ENCODE measurements at places on chromosomes 4 and X.

- peak; percentile 37 for DNase-seq
These were observed 26.4 kb downstream of the GPM6B start for GRCh38 chrX:13790206-13791131.

- no peak for DNase-seq
These were observed 41.9 kb upstream of the CBR4 start for GRCh38 chr4:169051761-169052593.

DNA sequence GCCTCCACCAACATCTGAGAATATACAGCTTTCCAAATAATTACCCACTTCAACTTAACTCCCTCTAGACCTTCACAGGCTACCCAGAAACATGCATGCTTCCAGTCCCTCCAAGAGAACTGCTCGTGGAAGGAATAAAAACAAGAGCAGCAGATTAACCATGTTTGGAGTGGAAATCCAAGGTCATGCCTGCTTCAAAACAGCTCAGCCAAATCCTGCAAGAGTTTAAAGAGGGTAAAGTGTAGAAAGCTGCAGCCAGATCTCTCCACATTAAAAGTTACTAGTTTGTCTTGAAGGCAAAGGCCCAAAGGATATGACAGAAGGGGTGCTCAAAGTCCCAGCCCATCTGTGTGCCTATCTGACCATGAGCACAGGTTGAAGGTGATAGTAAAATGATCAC lies 139.3 kb downstream of the RNF150 start:
- no peak for DNase-seq

- DNase-seq = peak; percentile 34
These were observed 388.6 kb upstream of the MAGEB2 start for GRCh38 chrX:29826742-29827141.

DNA sequence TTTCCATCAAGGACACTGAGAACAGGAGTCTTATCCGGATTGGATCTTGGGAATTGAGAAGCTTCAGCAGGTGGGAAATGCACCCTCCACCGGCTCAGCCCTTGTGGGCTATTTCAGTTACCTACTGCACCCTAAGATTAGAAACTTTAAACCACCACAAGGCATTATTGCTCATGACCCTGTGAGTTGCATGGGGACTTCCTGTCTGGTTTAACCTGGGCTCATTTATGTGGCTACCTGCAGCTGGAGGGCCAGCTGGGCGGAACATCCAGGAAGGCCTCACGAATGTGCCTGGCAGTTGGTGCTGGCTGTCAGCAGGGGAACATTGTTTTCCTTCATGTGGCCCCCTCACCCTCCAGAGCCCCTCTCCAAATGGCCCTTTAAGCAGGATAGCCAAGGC lies 164.1 kb downstream of the DEFB131A start:
- DNase-seq = no peak

DNA sequence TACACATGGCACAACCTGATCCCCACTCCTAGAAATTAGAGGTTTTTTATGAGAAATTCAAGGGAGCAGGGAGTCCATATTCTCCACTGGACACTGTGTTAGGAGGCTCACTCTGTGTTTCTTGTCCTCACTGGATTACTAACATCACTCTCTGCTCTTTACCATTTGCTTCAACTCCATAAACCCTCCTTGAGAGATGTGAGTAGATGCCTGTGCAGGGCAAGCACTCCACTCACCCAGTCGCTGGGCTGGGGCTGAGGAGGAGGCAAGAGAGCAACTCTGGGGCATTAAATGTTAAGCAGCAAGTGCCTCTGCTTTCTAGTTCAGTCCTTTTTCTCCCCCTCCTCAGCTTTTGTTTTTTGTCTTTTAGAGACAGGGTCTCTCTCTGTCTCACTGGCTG lies 115.1 kb downstream of the LARP7 start:
- no peak for DNase-seq

DNA sequence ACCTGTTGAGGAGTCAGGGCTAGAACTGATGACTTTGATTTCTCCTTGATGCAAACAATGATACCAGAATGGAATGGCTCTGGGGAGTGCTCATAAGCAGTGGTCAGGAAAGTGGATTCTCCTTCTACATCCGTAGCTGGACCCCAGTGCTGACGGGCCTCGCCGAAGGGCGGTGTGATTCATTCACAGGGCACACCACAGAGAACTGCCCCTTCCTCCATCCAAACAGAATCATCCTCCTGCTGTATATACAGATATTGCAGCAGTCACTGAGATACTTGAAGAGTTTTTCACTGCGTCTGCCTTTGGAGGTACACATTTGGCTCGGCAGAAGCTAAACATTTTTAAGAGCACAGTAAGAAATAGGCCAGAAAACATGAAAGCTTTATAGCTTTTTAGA lies 7.3 kb upstream of the DCTD start:
- no peak for DNase-seq

DNA sequence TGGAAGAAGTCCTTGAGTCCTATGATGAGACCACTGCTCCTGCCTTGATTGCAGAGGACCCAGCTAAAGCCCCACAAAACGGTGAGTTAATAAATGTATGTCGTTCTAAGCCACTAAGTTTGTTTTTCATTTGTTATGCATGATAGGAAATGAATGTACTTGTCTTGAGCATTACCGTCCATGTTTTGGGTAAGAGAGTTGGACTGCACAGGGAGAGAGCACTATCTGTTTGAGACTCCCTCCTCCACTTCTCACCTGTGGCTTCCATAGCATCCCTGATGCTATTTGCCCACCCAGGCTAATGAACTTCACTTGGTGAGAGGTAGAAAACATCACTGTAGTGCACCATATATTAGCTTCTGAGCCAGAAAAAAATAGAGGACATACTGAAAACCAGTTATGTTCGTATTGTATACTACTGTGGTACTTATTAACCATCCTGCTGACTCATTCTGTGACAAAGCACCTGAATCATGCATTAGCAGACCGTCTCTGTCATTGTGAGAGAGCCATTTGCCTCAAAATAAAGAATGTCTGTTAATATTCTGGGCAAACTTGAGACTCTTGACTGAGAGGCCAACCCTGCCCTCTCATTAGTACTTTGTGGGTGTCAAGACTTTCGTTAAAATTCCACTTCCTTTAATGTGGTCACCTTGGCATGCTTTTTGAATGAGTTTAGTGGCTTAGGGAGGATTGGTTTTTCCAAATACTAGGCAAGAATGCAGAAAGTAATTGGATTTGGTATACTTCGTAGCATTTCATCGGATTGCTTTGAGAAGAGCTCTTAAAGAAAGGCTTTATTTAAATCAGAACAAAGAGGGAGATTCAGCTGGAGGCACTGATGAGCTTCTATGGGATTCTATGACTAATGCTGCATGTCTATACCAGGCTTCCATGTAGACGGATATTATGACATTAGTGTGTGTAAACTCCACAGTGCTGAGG lies 99.3 kb upstream of the GRPR start:
- DNase-seq = peak; percentile 54

DNA sequence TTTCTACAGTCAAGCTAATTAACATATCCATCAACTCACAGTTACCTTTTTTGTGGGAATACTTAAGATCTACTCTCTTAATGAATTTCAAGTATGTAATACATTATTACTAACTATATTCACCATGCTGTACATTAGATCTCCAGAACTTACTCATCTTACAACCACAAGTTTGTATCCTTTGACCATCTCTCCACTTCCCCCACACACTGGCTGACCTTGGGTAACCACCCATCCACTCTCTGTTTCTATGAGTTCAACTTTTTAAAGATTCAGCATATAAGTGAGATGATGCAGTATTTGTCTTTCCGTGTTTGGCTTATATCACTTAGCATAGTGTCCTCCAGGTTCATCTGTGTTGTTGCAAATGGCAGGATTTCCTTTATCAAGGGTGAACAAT lies 30.5 kb upstream of the MAGED1 start:
- no peak for DNase-seq

DNA sequence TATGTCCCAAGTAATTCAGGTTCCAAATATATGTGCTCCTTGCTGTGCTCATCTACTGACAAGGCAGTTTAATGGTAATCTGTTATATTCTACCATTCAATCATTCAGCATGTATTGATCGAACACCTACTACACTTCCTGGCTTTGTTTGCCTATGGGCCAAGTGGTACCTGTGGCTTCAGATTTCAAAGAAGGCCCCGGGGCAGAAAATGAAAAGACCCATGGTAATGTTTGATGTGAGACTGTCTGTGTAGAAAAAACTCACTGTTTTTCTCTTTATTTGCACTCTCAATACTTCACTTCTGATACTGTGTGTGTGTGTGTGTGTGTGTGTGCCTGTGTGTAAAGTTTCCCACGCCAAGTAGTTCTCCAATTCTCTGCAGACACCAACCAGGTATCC lies 61.0 kb upstream of the FRAS1 start:
- DNase-seq = no peak

- no peak for DNase-seq
These were observed 450.7 kb downstream of the HNRNPD start for GRCh38 chr4:81923140-81923539.

DNA sequence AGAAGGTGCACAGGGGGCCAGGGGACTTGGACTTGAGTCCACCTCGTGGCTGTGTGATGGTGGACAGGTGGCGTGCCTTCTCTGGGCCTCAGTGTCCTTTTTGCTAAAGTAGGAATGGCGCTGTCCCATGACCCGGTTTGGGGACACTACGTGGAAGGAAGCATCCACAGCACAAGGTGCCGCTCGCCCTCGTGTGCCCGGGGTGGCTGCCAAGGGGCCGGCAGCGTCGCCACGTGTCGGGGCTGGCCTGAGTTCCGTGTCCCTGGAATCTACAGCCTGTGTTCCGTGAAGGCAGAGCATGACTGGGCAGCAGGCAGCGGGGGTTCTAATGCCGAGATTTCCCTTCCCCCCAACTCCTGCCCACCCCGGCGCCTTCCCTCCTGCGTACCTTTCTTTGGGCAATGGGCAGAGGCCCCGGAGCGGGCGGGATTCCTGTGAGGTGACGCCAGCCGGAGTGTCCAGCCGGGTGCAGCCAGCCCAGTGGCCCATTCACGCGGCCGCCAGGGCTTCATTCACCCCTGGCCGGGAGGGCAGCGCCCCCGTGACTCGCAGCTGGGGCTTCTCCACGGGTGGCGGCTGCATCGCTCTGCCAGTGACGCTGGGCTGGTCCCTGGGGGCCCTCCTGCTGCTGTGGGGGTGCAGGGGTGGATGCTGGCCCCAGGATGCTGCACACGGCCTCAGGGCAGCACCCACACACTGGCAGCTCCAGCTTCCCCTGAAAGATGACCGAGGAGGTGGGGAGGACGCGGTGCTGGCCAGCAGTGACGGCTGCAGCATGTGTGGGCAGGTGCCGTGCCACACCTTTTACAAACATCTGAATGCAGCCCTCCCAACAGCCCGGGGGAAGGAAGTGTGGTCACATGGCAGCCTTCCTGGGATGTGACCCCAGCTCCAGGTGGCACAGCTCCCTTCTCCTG lies 21.2 kb downstream of the DOK7 start:
- no peak for DNase-seq

DNA sequence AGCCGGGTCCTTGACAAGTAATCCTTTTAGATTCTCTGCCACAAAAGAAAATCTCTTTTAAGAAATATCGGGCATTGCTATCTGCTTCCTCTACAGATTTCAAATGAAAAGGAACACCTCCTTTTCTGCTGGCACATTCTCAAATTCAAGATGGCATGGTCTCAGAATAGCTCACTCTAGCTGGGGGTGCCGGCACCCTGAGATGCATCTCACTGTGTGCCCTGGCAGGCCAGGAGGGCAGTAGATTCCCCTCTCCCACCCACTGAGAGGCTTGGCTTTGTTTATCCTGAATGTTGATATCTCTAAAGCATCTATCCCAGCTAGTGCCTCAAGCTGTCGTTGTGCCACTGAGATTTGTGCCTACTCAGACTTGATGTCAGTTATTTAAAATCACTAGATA lies 319.5 kb downstream of the ARHGAP10 start:
- no peak for DNase-seq

GRCh38 chr4:22794732-22795131 lies 102.0 kb downstream of the GBA3 start:
- DNase-seq = no peak

DNA sequence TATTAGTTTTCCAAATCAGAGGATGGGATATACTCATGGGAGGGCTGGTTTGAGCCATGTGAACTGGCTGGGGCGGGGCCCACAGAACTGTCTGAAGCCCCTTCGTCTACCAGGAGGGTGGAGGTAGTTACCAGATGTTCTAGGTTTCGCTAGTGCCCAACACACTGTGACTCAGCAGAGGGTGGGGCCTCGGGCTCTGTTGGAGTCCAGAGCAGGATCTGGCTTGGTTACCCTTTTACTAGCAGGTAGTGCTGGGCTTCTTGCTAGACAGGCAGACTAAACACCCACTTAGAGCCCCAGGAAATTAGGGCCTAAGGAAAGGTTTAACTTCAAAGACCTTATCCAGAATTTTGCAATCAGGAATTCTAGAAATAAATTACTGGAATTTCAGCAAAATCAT lies 56.2 kb upstream of the CHRDL1 start:
- DNase-seq = no peak

DNA sequence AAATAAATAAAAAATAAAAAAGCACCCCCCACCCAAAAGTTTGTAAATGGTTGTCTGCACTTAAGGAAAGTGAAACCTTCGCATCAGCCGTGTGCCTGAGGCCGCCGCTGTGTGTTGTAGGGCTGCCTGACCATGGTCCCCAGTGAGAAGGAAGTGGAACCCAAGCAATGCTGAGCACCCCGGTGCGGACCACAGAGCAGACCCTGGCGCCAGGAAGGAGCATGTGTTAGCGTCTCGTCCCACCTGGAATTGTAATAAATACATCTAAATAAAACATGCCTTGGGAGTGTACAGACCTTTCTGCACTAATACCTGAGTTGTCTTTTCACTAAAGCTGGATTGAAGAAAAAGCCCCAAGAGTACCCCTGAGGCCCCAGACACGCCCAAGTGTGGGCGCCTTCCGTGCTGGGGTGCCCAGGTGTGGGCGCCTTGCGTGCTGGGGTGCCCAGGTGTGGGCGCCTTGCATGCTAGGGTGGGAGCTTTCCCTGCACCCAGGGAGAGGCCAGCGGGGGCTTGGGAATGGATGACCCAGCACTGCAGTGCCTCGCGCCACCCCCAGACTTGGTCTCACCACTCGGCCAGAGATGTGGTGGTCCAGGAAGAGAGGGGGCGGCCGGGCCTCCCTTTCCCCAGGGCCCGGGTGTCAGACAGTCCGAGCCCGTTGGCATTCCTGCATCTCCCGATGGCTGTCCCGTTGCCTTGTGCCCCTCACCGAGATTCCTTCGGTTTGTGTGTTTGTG lies 33.7 kb downstream of the HTT-AS start:
- DNase-seq = no peak

DNA sequence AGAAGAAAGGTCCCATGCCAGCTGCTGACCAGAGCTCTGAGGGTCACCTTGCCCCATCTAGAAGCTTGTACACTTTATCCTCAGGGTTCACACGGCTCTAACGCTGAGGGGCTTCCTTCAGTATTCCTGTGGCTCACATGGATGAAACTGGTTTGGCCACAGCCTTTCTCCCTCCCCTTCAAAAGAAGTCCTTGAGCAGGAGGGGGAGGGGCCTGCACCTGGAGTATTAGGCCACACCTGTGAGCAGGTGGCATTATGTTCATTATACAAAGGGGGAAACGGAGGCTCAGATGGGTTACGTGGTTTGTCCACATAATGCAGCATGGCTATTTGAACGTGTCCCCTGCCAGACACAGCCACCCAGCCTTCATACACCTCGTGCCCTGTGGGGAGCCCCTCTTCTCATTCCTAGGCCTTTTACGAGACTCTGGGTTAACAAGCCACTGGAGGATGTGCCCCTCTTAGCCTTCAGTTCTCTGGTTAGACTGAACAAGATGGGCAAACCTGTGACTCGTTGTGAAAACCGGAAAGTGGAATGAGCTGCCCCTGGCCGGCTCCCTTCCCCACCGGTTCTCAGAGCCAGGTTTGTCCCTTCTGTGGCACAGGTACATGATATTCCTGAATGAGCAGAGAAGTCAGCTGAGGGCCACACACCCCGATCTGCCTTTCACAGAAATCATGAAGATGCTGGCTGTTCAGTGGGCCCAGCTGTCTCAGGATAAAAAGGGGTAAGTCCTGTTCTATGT lies 27.2 kb upstream of the JAKMIP1 start:
- no peak for DNase-seq
